Stimulated activated CD8-positive, alpha-beta memory T cell treated with anti-CD3 and anti-CD28 coated beads, Interleukin-15, amount 100 ng/mL, for 4 hours (primary cell): ENCODE measurements at places on chromosomes 4 and X.

DNA sequence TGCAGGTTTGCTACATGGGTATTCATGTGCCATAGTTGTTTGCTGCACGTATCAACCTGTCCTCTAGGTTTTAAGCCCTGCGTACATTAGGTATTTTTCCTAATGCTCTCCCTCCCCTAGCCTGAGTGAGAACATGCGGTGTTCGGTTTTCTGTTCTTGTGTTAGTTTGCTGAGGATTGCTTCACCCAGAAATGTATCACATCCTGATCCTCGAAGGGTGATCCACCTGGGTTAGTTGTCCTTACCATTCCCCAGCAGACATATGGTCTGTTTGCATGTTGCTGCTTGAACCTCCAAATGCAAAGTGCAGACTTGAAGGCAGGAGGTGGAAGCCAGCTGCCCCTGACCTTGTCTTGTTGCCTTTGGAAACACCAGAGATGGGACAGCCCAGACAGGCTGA is 161.5 kb upstream of the WDR1 start:
- no peak for DNase-seq

DNA sequence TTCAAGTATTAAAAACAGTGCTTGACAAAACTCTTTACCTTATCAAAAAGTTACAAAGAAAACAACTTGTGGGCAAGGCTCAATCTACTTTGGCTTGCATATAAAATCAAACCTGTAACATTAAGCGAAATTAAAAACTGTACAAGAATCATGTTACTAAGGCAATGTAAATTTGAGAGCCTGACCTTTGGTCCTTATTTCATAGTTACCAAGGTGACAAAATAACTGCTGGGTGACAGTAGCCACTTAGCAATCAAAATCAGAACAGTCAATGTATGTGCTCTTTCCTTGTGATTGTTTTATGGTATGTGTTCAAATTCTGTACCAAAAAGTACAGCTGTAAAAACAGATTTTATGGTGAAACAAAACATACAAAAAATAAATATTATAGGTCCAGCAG is 204.0 kb downstream of the RASL11B start:
- no peak for DNase-seq

- no peak for DNase-seq
Measured at GRCh38 chr4:20260821-20261220, 9.1 kb downstream of the SLIT2 start.

- no peak for DNase-seq
Measured at GRCh38 chr4:173736840-173737239, 206.8 kb upstream of the HAND2 start.

DNA sequence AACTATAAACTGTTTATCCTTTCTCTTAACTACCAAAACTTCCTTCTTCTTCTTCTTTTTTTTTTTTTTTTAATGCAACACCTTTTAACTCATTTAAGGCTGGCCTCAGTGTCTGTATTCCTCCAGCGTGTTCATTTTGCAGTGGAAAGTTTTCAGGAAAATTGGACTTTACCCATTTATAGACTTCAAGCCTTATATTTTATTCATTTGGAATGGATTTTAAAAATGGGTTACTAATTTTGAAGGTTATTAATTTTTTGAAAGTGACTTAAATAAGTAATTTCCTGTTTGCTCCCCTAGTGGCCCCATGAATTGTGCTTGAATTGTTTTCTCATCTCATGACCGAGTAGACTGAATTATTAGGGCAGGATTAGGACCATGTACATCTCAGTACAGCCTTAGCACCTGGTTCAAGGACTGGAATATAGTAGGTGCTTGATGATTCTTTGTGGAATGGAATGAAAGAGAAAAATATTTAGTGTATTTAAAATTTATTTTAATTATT is 282.7 kb downstream of the ANKRD50 start:
- DNase-seq, result no peak
